ENCODE measurements at places on chromosomes 4 and X.

DNA sequence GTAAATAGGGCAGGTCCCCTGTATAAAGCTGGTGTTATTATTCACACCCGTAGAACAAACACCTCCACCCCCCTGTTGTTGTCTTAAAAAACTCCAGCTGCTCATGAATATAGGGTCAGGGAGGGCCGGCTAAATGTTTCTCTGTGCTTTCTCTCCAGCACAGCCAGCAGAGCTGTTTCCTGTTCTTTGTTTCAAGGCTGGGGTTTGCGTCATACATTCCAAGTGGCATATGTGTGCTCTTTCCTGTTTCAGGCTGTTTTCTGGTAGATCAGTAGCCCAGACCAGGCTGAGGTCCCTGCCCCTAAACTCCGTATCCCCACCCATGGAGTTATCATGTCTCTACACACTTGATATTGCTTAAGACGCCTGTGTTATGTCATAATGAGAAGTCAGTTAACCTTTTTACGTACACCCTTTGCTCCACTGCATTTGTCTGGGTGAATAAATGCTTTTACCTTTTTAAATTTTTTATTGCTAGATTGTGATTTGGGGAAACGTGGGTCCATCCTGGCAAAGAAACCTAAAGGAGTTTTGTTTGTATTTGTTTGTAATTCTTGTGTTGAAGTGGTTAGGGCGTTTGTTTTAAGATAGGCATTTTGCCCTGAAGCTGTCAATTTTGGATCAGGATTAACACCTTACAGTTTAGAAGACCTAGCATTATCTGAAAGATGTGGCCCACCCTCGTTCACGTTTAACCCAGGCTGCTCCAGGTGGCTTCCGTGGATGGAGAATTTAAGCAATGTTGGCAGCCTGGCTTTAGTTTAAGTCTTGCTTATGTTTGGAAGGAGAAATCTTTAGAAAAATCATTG is 3.3 kb downstream of the KLF3 start:
- H3K36me3 ChIP-seq, result no peaks in the 10 kb centered on the region
- peak overlapping the region; percentile 99 for H3K27ac ChIP-seq
- peak overlapping the region; percentile 87 for H3K4me3 ChIP-seq
- peak; percentile 73 for DNase-seq

DNA sequence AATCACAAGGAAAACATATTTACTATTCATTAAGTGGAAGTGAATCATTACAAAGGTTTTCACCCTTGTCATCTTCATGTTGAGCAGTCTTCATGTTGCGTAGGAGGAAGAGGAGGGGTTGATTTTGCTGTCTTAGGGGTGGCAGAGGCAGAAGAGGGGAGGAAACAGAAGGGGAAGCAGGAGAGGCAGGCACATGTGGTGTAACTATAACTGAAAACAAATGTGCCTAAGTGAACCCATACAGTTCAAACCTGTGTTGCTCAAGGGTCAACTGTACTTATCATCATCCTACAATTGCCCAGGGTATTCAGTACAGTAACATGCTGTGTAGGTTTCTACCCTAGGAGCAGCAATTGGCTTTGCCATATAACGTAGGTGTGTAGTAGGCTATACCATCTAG is 47.2 kb downstream of the SYNPO2 start:
- H3K4me1 ChIP-seq, result no peaks in the 10 kb centered on the region
- H3K27ac ChIP-seq, result no peak overlapping the region
- H3K27me3 ChIP-seq, result no peaks in the 10 kb centered on the region
- H3K4me3 ChIP-seq, result no peak overlapping the region
- no peaks in the 10 kb centered on the region for H3K36me3 ChIP-seq
- DNase-seq, result no peak

DNA sequence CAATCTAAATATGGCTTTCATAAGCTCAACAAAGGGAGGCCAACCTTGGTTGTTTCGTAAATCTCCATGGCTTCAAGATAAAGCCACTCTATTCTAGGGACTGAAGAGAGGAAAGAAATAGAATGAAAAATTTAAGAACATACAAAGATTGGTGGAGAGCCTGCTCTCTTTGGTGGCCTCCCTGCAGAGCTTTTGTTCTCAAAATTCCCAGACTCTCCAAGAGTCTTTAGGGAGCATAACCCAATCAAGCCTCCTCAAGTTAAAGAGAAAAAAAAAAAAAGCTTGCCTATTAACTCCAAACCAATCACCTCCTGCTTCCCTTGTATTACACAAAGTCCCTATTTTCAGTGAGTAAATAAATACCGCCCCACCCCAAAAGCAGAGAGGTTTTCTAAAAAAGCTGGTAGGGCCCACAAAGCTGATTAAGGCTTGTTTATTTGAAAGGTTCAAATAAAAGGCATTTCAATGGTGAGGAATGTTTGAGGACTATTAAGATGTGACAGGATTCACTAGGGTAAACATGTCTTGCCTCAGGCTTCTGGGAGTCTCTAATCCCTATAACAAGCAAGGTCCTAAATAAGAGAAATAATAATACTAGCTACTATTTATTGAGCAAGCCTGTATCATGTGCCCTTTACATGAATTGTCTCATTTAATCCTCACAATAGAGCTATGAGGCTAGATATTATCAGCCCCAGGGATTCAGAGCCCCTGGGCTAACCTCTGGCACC is 71.6 kb downstream of the GPC3 start:
- no peak overlapping the region for H3K4me3 ChIP-seq
- no peak for DNase-seq
- H3K36me3 ChIP-seq, result no peaks in the 10 kb centered on the region

DNA sequence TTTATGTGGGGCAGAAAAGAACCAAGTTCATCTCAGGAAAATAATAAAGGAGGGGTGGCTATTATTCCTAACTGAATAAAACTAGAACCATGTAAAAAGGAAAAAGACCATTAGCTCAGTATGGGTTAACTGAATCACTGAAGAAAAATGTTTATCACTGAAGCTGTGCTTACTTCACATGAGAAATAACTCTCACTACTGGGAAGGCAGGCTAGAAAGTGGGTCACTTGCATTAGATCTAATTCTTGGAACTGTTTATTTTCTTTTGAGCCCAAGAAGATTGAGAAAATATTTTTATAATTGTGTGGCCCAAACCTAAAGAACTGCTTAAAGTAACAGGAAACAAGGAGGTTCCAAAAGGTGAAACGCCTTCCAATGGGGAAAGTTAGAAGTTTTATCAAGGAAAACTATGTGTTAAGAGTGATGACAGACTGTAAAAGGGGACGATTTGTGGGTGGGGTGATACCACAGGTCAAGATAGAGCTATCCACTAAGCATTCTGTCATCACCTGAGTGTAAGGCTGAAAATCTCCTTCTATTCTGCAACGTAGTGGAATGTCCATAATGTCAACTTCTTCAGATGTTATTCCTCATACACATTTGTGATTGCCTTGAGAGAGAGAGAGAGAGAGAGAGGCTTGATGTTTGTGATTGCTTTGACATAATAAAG is 1083.5 kb downstream of the PCDH7 start:
- H3K4me1 ChIP-seq, result no peaks in the 10 kb centered on the region
- H3K27ac ChIP-seq, result no peak overlapping the region
- DNase-seq, result no peak
- no peak overlapping the region for H3K4me3 ChIP-seq
- H3K36me3 ChIP-seq, result no peaks in the 10 kb centered on the region

DNA sequence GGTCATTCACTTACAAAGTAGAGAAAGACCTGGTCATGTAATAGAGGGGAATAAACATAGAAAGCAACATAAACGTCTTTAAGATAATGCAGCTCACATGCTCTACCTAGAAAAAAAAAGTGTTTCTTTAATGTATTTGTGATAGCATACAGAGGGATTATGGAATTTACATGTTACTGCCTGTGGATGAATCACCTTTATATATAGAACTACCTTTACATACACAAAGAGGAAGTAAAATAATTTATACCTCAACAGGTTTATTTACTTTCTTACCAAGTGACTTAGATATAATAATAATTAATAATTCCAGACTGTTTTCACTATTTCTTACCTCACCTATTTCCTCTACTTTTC is 81.5 kb downstream of the PPP3CA start:
- no peak overlapping the region for H3K4me3 ChIP-seq
- no peak overlapping the region for H3K27ac ChIP-seq
- H3K27me3 ChIP-seq, result no peaks in the 10 kb centered on the region
- H3K36me3 ChIP-seq, result no peaks in the 10 kb centered on the region

GRCh38 chr4:99669084-99669483 is 11.5 kb upstream of the C4orf54 start:
- DNase-seq, result no peak
- peaks cover 21% of the 10 kb centered on the region for H3K4me1 ChIP-seq
- H3K27ac ChIP-seq, result no peak overlapping the region

GRCh38 chrX:115363372-115363771 is 73.9 kb downstream of the LUZP4 start:
- H3K27ac ChIP-seq, result no peak overlapping the region
- no peaks in the 10 kb centered on the region for H3K36me3 ChIP-seq
- no peaks in the 10 kb centered on the region for H3K27me3 ChIP-seq
- no peaks in the 10 kb centered on the region for H3K4me1 ChIP-seq

GRCh38 chrX:133610056-133610455 is 194.8 kb upstream of the GPC4 start:
- DNase-seq, result no peak
- H3K36me3 ChIP-seq, result no peaks in the 10 kb centered on the region
- no peaks in the 10 kb centered on the region for H3K27me3 ChIP-seq

DNA sequence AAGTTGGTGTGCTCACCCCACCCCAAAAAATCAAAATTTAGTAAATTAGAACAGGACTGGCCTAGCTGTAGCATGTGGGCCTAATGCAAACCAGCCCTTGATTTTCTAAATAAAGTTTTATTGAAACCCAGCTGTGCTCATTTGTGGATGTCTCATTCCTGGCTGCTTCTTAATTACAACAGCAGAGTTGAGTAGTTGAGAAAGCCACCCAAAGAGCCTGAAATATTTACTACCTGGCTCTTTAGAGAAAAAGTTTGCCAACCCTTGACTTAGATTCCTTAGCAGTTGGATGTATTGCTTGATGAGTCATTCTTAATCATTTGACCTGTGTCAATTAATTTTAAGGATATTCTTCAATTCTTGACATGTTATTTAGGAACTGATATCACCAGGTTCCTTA is 168.3 kb upstream of the PUDP start:
- H3K27ac ChIP-seq, result no peak overlapping the region
- H3K4me3 ChIP-seq, result no peak overlapping the region
- no peak for DNase-seq

- no peak for DNase-seq
- no peak overlapping the region for H3K4me3 ChIP-seq
- no peaks in the 10 kb centered on the region for H3K36me3 ChIP-seq
These were observed 133.2 kb downstream of the KDM6A start for GRCh38 chrX:45006002-45006800.

DNA sequence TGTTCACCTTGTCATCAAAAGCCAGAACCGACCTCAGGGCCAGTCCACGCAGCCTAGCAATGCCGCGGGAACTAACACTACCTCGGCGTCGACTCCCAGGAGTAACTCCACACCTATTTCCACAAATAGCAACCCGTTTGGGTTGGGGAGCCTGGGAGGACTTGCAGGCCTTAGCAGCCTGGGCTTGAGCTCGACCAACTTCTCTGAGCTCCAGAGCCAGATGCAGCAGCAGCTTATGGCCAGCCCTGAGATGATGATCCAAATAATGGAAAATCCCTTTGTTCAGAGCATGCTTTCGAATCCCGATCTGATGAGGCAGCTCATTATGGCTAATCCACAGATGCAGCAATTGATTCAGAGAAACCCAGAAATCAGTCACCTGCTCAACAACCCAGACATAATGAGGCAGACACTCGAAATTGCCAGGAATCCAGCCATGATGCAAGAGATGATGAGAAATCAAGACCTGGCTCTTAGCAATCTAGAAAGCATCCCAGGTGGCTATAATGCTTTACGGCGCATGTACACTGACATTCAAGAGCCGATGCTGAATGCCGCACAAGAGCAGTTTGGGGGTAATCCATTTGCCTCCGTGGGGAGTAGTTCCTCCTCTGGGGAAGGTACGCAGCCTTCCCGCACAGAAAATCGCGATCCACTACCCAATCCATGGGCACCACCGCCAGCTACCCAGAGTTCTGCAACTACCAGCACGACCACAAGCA is 898 bp downstream of the UBQLN2 start:
- peak overlapping the region; percentile 95 for H3K27ac ChIP-seq
- no peaks in the 10 kb centered on the region for H3K36me3 ChIP-seq
- H3K4me1 ChIP-seq, result peaks cover 19% of the 10 kb centered on the region
- H3K27me3 ChIP-seq, result no peaks in the 10 kb centered on the region

- no peaks in the 10 kb centered on the region for H3K36me3 ChIP-seq
- no peaks in the 10 kb centered on the region for H3K4me1 ChIP-seq
- no peaks in the 10 kb centered on the region for H3K27me3 ChIP-seq
- DNase-seq, result no peak
- H3K27ac ChIP-seq, result no peak overlapping the region
These were observed 4.5 kb upstream of the CSN2 start for GRCh38 chr4:69970071-69970470.

DNA sequence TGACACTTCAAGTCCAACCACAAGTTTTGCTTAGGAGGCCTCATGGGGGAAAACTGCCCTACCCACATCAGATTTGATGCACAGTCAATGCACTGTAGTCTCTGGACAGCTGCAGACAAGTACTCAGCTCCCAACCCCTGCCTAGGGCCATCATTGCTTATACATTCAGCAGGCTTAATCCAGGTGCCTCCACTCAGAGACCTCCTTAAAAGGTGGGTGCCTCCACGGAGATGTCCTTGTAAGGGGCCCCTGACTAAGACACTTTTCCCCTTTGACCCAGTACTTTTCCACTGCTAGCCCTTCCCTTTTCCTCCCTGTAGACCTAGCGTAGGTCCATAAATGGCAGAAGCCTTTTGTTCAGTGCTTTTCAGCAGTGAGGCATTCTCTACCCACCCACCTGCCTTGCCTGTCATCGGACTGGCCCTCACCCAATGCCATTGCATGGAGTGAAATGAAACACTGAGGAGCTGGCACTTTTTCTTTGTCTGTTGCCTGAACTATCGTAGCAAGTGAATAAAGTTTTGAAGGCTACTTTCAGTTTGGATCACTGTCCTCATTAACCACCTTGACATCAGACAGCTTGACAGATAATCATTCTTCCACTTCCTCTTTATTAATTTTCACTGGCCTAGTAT is 23.8 kb upstream of the PLK4 start:
- H3K27ac ChIP-seq, result no peak overlapping the region
- peak; percentile 11 for DNase-seq
- no peaks in the 10 kb centered on the region for H3K27me3 ChIP-seq
- no peak overlapping the region for H3K4me3 ChIP-seq

- H3K4me3 ChIP-seq, result no peak overlapping the region
- no peaks in the 10 kb centered on the region for H3K27me3 ChIP-seq
- no peaks in the 10 kb centered on the region for H3K36me3 ChIP-seq
- no peaks in the 10 kb centered on the region for H3K4me1 ChIP-seq
- DNase-seq, result no peak
These were observed 207.4 kb downstream of the MAPK10 start for GRCh38 chr4:86152454-86152853.

DNA sequence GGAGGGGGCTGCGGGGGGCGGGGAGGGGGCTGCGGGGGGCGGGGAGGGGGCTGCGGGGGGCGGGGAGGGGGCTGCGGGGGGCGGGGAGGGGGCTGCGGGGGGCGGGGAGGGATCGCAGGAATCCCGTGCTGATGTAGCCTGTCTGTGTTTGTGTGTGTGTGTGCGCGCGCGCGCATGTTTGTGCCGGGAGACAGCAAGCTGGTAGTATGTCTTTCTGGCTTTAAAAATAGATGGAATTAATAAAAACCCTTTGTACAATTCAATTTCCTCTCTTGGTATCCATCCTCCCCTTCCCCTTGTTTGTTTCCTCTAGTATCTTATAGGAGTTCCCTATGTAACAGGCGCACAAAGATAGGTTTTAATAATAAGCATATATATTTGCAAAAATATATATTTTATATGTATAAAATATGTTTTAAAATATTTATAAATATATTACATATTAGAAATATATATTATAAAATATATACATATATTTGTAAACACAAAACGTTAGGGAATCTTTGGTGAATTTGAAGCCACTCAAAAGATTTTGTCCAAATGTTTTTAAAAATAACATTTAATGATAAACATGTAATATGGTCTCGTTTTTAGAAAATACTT is 782 bp downstream of the ARHGAP24 start:
- DNase-seq, result peak; percentile 23
- H3K27me3 ChIP-seq, result no peaks in the 10 kb centered on the region
- H3K4me1 ChIP-seq, result no peaks in the 10 kb centered on the region
- H3K36me3 ChIP-seq, result no peaks in the 10 kb centered on the region
- no peak overlapping the region for H3K27ac ChIP-seq
